Mucosa of descending colon (tissue), 3 donors: ENCODE measurements at places on chromosomes 1 and 21. TPM values are rescaled to one million over a fixed set of nuclear protein-coding genes. Genes with fewer than 3 reads are reported as not detected.

PCBP3 gene
- 4.5 TPM for total RNA-seq

PARK7 gene
- 200 TPM for total RNA-seq

NPHS2 gene
- total RNA-seq = not detected

PCAT6 gene
- 0.69 TPM for total RNA-seq

KMO gene
- total RNA-seq = 0.17 TPM
